Endothelial cell of umbilical vein (primary cell): ENCODE measurements at places on chromosomes 5 and 9.

DNA sequence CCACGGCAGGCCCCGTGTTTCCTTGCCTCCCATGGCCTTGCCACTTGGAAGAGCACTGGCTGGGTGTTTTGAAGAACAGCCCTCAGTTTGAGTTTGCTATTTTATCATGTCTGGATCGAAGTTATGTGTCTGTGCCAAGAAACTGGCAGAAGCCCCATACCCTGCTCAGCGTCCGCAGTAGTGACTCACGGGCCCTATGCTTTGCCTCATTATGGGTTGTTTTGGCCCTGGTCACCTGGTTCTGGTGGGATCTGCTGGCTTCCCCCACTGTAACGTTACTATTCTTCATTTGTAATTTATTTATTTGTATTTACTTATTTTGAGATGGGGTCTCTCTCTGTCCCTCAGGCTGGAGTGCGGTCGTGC is 42.3 kb upstream of the NKD2 start:
- H3K27me3 ChIP-seq, result peaks cover 26% of the 10 kb centered on the region
- no peaks in the 10 kb centered on the region for H3K4me1 ChIP-seq
- H3K27ac ChIP-seq, result no peak overlapping the region
- H3K4me3 ChIP-seq, result no peak overlapping the region
- no peak for DNase-seq
- no peaks in the 10 kb centered on the region for H3K36me3 ChIP-seq

- H3K4me3 ChIP-seq, result no peak overlapping the region
- no peaks in the 10 kb centered on the region for H3K4me1 ChIP-seq
- H3K27me3 ChIP-seq, result no peaks in the 10 kb centered on the region
- no peak overlapping the region for H3K27ac ChIP-seq
Measured at GRCh38 chr5:170361616-170362015, 27.6 kb downstream of the KCNMB1 start.

- DNase-seq, result peak; percentile 77
- H3K4me1 ChIP-seq, result peaks cover 24% of the 10 kb centered on the region
- peak overlapping the region; percentile 35 for H3K27ac ChIP-seq
- H3K27me3 ChIP-seq, result no peaks in the 10 kb centered on the region
- no peak overlapping the region for H3K4me3 ChIP-seq
- no peaks in the 10 kb centered on the region for H3K36me3 ChIP-seq
Measured at GRCh38 chr5:141821430-141821925, 56.7 kb downstream of the PCDH1 start.

DNA sequence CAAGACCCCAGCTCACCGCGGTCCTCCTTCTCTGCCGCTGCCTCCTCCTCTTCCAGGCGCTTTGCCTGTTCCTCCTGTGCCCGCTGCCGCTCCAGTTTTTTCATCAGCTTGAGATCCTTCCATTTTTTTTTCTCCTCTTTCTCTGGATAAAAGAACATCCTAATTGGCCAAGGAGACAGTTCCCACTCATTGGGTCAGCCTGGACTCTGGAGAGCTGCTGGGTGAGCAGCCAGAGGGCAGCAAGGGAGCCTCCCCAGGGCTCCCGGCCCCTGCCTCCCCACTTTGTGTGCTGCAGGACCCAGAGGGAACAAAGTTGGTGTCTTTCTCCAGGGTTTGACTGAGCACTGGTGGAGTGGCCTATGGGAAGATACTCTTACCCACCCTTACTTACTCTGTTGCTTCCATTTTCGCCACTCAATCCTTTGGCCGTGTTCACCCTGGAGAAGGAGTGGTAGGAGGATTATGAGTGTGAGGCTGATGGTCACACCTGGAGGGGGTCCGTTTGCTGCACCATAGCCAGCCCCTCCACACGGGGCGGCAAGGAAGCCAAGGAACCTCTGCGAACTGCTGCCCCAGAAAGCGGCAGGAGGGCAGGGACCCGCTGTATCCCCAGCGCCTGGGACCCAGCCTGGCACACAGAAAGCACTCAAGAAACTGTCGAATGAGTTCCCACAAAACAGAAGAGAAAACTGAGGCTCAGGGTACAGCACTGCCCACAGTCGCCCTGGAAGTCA is 708 bp downstream of the SPOUT1 start:
- H3K27ac ChIP-seq, result no peak overlapping the region
- H3K4me3 ChIP-seq, result peak overlapping the region; percentile 64
- H3K27me3 ChIP-seq, result no peaks in the 10 kb centered on the region
- no peak for DNase-seq
- peaks cover 5% of the 10 kb centered on the region for H3K4me1 ChIP-seq

DNA sequence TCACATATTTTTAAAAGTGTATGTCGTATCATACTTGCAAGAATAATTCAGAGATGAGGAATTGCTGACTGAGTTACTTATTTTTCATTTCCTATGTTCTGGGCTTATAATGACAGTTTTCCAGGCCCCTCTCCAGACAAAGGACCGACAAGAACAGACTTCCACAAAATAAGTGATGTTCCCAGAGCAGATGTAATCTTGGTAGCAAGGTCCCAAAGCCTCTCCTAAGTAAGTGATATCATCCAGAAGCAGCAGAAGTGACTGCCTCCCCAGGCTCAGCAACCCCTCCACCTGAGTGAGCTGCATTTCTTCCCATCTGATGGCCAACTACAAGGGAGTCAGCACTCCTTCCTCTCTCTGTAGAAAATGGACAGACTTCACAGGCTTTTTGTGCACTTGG is 57.1 kb downstream of the SEMA6A start:
- DNase-seq, result no peak
- no peaks in the 10 kb centered on the region for H3K4me1 ChIP-seq
- H3K36me3 ChIP-seq, result no peaks in the 10 kb centered on the region
- no peaks in the 10 kb centered on the region for H3K27me3 ChIP-seq
- H3K4me3 ChIP-seq, result no peak overlapping the region
- no peak overlapping the region for H3K27ac ChIP-seq

DNA sequence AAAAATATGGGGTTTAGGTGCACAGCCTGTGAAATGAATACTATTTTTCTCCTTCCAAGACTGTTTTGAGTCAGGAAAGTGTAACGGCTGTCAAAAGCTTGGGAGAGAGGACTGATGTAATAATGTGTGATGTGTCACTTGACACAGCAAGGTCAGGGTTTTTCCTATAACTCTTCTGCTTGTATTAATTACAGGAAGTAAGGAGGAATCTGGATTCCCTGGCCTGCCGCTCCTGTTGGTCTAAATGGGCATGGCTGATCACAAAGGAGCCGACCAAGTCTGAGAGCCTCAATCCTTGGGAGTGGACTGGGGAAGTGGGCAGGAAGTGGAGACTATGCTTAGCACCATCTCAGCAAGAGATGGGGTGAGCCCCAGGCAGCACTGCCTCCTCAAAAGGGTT is 16.7 kb upstream of the SLC28A3 start:
- no peaks in the 10 kb centered on the region for H3K4me1 ChIP-seq
- no peak overlapping the region for H3K27ac ChIP-seq
- no peaks in the 10 kb centered on the region for H3K27me3 ChIP-seq
- no peaks in the 10 kb centered on the region for H3K36me3 ChIP-seq

DNA sequence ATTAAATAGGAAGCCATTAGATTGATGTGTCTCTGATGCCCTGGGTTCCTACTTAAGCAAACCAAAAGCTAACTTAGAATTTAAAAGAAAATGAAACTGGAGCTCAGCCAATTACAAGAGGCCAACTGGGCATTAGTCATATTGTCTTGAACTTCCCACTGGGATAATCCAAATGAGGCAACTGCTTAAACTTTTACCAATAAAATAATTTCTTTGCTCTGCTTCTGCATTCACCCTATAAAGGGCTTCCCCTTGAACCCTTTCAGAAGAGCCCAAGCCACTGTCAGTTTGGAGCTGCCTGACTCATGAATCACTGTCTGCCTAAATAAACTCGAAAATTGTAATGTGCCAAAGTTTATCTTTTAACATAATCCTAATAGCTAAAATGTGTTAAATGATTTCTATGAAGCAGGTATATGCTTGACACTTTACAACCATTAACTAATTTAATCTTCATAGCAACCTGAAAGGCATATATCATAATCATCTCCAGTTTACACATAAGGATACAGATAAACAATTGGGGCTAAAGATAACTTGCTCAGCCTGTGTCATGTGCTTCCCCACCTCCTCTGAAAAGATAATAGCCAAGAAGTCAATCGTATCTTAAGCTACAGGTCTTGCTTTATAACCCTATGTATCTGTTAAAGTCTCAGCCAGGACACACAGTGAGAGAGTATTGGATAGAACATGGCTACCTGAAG is 11.5 kb downstream of the GPR150 start:
- no peaks in the 10 kb centered on the region for H3K36me3 ChIP-seq
- peak; percentile 64 for DNase-seq
- H3K4me3 ChIP-seq, result no peak overlapping the region
- no peaks in the 10 kb centered on the region for H3K27me3 ChIP-seq

DNA sequence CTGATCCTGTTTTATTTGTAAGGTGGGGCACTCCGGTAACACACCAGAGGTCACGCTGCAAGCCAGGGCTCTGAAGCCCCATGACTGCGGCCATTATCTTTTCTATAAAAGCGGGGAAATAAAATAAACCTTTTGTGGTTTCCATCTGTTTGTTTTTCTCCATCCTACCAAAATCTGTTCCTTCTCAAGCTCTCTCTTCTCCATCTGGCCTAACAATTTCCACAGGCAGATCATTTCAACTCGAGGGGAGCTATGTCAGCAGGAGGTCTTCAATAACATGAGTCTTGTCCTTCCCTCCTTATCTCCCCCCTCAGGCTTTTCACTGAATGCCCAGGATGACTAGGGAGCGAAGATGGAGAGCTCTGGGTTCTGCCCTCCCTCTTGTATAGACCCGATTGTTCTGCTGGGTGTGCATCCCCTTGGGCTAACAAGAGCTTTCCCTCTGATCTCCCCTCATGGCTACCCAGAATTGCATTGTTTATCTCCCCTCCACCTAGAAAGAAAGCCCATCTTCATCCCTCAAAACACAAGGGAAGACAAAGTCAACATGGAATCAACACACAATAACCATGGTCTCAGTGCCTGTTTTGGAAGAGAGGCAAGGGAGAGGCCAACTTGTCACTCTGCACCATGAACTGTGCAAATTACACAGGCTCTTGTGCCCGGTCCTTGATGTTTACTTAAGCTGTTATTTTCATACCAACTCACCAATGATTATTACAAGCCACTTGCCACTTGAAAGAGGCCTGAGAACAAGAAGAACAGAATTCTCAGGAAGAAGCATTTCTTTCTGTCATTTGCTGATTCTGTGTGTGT is 187.8 kb downstream of the FANCC start:
- H3K4me3 ChIP-seq, result no peak overlapping the region
- no peaks in the 10 kb centered on the region for H3K4me1 ChIP-seq
- no peak overlapping the region for H3K27ac ChIP-seq
- DNase-seq, result no peak

DNA sequence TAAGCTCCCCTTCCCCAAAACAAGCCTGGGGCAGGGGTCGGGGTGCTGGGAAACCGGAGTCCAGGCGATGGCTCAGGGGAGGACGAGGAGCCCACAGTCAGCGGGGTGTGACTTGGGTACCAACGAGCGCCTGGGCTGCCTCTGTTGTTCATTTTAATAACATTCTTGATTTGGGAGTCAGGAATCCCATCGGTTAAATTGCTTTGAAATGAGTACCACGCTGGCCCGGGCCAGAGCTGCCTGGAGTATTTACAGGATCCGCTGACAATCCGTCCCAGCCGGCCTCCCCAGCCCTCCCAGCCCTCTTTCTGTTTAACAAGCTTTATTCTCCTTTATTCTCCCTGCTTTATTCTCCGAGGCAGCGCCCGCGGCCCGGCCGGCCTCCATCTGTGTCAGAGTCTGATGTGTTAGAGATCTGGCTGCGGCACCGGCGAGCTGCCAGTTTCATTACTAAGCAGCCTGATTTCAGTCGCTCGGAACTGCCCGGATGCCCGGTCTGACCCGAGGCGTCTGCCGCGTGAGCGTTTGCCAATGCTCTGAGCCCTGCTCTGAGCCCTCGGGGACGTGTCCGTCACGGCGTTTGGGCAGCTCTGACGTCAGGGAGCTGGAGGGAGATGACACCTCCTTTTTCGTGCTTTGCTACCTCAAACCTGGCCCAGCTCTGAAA is 16.5 kb upstream of the QRFP start:
- H3K4me3 ChIP-seq, result no peak overlapping the region
- no peaks in the 10 kb centered on the region for H3K36me3 ChIP-seq
- peak; percentile 37 for DNase-seq
- H3K27me3 ChIP-seq, result no peaks in the 10 kb centered on the region
- H3K27ac ChIP-seq, result no peak overlapping the region
- no peaks in the 10 kb centered on the region for H3K4me1 ChIP-seq

GRCh38 chr5:136197462-136198142 is 4.6 kb upstream of the SMIM32 start:
- H3K27ac ChIP-seq, result no peak overlapping the region
- DNase-seq, result no peak
- peaks cover 39% of the 10 kb centered on the region for H3K27me3 ChIP-seq
- no peak overlapping the region for H3K4me3 ChIP-seq
- no peaks in the 10 kb centered on the region for H3K36me3 ChIP-seq

- H3K4me3 ChIP-seq, result no peak overlapping the region
- H3K27me3 ChIP-seq, result no peaks in the 10 kb centered on the region
- H3K36me3 ChIP-seq, result no peaks in the 10 kb centered on the region
- H3K4me1 ChIP-seq, result no peaks in the 10 kb centered on the region
- no peak overlapping the region for H3K27ac ChIP-seq
Measured at GRCh38 chr5:120164986-120165385, 299.1 kb upstream of the PRR16 start.

DNA sequence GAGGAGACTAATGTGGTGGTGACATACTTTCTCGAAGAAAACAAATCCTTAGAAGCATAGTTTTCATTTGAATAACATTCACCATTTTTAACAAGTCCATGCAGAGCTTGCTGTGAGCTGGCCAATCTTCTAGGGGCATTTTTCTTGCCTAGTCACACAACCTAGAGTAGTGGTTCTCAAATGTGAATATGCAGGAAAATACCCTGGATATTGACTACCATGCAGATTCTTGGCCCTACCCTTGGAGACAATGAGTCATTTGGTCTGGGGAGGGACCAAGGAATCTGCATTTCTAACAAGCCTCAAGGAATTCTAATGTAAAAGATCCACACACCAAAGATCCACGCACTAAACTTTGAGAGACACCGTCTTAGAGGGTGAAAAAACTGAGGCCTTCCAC is 23.5 kb downstream of the GDNF start:
- H3K27me3 ChIP-seq, result no peaks in the 10 kb centered on the region
- peaks cover 2% of the 10 kb centered on the region for H3K4me1 ChIP-seq

- no peaks in the 10 kb centered on the region for H3K36me3 ChIP-seq
- no peak for DNase-seq
- H3K4me1 ChIP-seq, result no peaks in the 10 kb centered on the region
Measured at GRCh38 chr9:37004424-37004935, 29.6 kb downstream of the PAX5 start.

DNA sequence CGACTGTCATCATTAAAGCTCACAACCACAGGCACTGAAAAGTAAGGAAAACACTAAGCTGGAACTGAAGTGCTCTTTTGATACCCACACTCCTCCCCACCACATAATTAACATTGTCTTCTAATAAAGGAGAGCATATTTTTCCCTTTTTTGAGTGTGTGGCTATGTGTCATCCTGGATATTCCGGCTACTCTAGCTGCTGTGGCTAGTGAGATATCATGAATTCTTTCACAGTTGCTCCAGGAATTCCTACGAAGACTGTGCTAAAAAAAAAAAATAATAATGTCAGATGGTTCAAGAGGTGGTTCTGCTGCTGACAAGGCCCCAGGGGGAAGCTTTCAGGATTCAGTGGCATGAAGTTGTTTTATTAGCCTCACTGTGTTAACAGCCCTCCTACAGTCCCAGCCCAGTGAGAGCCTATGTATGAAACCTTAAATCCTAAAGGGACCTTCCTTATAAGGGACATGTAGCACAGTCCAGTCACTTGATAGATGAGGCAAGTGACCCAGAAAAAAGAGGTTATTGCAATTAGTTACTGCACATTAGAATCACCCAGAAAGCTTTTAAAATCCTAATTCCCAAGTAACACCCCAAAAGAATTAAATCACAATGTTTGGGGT is 46.6 kb downstream of the TMEM252 start:
- no peak overlapping the region for H3K27ac ChIP-seq
- H3K27me3 ChIP-seq, result no peaks in the 10 kb centered on the region
- H3K4me3 ChIP-seq, result no peak overlapping the region
- no peaks in the 10 kb centered on the region for H3K4me1 ChIP-seq
